ENCODE measurements at places on chromosomes 3 and 15.

DNA sequence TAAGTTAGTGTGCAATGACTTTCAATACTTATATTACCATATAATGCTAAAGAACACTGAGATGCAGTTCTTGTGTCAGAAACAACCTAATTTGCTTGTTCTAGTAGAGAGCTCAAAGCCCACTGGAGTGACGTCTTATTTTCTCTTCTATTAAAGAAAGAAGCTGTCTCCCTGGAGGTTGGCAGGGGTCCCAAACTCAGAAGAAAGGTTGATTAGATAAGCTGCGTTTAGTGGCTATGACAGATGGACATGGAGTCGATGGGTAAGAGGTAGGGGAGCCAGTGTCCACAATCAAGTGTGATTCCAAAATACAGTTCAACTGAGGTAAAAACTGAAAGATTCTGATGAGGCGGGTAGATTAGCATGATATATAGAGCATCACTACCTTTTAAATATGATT lies 363.6 kb downstream of the NLGN1 start:
- no peak for DNase-seq

DNA sequence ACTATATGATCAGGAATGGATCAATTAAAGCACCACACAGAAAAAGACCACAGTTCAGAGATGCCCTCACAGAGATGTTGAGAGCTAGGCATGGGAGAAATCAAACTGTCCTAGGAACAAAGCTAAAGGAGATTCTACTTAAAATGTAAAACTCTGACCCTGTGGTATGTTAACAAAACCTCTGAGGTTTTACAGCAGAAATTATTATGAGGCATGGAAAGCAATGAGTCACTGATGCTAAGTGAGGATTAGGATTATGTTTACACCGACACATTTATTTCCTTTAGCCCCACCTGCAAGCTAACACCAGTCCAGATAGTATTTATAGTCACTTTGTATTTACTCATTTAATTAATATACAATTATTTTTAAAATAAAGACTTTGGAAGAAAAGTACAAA lies 1242.2 kb downstream of the OTOL1 start:
- DNase-seq: no peak

DNA sequence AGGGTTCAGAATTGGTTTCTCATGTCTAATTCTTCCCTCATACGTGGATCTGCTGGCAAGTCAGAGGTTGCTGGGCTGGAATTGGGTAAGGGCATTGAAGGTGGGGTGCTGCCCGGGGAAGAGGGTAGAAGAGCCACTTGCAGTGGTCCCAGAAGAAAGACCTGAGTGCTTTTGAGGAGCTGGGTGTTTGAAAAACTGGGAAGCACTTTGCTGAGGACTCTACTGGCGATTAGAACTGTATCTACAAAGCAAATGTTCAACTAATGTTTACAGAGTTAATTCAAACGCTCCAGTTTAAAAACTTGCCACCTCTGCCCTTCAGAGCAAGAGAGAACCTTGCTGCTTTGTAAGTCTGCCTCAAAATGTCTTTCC lies 21.9 kb downstream of the TRIM71 start:
- no peak for DNase-seq

DNA sequence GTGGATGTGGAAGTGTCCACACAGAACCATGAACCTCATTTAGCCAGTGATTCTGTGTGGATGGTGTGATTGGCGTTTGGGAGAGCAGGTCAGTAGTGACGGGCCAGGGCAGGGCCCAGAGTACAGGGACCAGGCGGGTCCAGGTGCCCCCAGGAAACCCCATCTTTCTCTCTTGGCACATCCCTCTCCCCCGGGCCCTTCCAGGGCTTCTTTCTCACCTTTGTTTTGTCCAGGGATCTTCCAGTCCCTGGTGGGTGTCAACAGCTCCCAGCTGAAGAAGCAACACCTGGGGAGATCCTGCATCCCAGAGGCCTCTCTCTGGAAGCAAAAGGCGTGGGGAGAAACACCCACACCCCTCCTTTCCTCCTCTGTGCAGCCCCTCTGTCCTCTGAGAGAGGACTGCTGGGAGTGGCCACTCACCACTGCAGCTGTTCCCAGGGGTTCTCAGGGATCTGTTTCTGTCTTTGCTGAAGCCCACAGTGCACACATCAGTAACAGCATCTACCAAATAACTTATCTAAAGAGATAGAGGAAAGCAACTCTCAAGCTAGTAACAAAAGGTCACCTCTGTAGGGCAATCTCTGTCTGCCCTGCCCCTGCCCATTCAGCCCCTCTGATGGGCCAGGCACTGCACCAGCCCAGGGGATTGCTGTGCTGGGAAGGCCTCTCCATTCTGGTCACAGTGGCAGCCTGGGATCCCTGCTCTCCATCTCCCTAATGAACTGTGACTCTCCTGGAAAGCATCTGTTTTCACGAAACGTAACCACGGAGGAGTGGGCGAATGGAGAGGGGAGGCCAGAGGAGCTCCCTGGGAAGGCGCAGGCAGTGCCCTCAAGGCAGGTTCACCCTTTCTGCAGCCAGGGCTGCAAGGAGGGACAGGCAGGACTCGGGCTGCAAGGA lies 98.3 kb upstream of the ALDH1A3 start:
- DNase-seq: no peak

GRCh38 chr3:109059264-109059663 lies 58.7 kb downstream of the MORC1 start:
- no peak for DNase-seq

All from HS-5 (cell line).